ENCODE measurements at places on chromosomes 6 and 20.

DNA sequence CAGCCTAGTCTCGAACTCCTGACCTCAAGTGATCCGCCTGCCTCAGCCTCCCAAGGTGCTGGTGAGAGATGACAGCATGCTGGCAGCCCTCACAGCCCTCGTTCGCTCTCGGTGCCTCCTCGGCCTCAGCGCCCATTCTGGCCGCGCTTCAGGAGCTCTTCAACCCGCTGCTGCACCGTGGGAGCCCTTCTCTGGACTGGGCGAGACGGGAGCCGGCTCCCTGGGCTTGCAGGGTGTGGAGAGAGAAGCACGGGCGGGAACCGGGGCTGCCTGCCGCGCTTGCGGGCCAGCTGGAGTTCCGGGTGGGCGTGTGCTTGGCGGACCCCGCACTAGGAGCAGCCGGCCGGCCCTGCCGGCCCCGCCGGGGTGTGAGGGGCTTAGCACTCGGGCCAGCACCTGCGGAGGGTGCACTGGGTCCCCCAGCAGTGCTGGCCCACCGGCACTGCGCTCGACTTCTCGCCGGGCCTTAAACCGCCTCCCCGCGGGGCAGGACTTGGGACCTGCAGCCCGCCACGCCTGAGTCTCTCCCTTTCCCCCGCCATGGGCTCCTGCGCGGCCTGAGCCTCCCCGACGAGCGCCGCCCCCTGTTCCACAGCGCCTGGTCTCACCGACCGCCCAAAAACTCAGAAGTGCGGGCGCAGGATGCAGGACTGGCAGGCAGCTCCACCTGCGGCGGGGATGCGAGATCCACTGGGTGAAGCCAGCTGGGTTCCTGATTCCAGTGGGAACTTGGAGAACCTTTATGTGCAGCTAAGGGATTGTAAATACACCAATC lies 31.5 kb upstream of the RANBP9 start:
- no peak for DNase-seq

DNA sequence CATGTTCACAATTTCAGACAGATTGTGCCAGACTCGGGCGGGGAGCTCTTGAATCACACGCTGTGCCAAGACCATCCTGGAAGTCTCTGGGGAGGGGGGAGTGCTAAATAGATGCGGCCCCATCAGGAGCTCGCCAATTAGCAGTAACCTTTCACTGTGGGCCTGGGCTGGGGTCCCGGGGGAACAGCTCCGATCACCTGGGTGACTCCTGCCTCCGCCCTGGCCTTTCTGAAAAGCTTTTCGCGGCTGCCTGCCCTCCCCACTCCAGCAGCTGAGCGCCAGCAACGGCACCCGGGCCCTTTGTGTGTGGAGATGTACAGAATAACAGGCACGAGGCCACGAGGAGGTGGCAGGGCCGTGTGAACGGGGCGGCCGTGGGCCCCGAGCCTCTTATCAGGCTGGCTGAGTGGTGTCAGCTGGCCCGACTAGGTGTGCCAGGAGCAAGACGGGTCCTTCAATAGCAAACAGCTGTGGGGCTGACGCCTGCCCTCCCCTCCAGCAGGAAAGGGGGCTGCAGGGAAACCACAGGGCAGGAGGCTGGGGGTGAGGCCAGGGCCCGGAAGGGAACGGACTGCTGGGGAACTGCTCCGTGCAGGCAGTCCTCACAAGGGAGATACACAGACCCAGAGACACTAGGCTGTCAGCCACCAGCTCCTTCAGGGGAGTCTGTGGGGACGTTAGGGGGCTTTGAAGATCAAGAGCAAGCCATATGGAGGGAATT lies 56.8 kb downstream of the NOL4L start:
- DNase-seq: no peak

- no peak for DNase-seq
Measured at GRCh38 chr6:109296971-109297372, 85.3 kb downstream of the CD164 start.

- no peak for DNase-seq
Measured at GRCh38 chr20:6863798-6864201, 96.3 kb downstream of the BMP2 start.

DNA sequence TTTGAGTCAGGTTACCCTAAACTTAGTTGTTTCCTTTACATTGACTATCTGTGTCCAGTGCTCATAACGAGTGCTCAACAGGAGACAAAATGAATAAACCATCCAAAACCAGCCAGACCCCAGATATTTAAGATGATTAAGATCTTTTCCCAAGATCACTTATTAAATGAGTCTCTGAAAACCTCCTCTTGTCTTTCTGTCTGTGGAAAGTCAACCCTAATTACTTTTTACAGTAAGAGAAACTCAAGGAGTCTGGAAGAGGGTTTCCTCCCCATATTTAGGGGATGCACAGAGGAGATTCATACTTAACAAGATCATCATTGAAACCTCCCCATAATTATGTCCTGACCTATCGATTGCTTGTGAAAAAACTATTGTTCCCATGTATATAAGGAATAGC lies 84.0 kb downstream of the CAP2 start:
- no peak for DNase-seq

DNA sequence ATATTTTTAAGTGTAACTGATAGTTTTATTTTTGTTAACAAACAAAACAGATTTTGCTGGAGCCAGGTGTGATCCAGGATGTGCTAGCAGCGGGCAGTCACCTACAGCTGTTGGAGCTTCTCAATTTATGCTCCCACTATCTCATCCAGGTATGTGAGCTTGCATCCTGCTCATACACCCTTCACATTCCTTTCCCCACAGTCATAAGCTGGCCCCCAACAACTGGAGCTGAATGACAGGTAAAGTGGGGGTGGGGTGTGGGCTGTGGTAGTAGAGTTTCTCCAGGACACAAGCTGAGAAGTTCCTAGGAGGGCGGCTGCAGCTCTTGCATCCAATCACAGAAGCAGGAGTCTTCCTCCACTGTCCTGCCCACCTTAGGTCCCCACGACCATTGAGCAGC lies 140.1 kb downstream of the KLHL32 start:
- DNase-seq: no peak

DNA sequence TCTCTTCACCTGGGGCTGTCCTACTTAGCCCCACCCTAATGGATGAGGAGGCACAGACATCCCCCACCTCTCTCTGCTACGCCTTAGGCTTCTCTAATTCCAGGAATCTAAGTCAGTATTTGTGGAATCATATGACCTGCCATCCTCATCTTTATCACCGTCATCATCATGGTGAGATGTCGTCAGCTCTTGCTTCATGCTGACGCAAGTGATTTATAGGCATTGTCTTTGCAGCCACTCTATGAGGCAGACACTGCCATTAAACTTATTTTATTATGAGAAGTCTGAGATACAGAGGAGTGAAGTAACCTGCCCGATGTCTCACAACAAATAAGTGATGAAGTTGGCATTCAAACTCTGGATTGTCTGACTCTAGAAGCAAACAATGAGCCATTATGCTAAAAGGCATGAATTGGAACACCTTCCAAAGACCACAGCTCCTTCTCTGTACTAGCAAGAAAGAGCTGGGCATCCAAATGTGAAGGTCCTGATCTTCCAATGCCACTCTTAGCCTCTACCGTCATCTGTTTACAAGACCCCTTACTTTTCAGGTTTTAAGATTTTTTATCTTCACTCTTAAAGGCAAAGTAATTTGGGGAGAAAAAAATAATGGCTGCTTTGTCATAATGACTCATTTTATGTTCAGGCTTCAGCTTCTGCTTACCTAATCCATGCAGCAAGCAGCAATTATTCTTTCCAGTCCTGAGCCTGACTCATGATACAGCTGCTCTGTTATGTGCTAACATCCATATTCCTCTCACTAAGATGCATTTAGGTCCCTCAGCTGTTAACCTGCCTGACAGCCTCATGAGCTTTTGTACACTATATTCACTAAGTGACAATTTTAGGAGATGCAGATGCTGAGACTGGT lies 113.7 kb upstream of the BCLAF1 start:
- DNase-seq: no peak

DNA sequence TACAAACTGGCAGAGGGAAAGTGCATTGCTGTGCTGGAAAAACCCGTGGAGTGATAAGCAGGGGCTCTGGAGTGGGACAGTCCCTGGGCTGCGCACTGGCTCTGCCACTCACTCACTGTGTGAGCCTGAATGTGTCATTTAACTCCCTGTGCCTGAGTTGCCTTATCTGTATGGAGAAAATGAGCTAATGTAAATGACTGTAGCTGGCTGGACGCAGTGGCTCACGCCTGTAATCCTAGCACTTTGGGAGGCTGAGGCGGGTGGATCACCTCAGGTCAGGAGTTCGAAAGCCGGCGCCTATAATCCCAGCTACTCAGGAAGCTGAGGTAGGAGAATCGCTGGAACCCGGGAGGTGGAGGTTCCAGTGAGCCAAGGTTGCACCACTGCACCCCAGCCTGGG lies 18.4 kb upstream of the RPN2 start:
- no peak for DNase-seq

DNA sequence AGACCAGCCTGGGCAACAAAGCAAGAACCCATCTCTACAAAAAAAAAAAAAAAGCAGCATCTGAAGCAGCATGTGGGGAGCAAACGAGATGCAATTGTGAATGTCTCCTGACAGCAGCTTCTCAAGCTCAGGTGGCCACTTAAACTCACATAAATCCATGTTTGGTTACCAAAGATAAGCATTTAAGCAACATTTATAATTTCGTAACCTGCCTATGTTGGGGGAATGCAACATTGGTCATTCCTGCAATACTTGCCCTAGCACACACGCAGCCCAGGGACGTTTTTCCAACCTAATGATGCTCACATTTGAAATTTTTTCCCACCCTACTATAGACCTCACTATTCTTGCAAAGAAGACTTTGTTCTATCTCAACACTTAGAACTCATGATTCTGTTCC lies 113.3 kb downstream of the ZFP64 start:
- no peak for DNase-seq

GRCh38 chr6:121826156-121826810 lies 390.8 kb downstream of the GJA1 start:
- DNase-seq: no peak

- no peak for DNase-seq
Measured at GRCh38 chr6:88263591-88263990, 97.4 kb upstream of the CNR1 start.

DNA sequence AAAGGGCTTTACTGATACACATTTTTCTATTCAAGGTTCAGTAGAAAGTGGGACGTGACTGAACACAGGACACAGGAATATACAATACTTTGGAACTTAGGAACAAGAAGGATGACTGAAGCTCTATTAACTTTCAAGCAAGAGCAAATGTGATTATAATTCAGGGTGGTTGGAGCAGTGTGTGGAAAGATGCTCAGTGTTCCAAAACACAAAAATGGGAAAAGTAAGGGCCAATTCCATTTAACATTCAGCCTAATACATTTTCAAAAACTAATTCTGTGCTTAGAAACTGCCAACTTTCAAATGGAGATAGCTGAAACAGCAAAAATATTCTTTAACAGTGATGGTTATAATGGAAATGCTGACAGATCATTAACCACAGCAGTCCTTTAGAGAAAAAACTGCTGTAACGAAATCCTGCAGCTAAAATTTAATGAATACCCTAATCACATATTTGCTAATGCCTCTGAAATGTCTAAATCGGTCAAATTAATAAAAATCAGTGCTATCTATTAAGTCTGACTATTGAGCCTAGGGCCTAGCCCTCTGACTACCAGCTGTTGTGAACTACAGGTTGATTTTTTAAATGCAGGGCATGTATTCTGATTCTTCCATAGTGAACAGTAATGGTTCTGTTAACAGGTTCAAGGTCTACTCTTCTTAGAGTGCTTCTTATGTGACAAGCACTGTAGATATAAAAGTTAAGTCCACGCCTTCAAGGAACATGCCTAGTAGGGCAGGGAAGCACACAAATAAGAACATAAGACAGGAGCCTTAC lies 45.9 kb downstream of the RARS2 start:
- DNase-seq: no peak

DNA sequence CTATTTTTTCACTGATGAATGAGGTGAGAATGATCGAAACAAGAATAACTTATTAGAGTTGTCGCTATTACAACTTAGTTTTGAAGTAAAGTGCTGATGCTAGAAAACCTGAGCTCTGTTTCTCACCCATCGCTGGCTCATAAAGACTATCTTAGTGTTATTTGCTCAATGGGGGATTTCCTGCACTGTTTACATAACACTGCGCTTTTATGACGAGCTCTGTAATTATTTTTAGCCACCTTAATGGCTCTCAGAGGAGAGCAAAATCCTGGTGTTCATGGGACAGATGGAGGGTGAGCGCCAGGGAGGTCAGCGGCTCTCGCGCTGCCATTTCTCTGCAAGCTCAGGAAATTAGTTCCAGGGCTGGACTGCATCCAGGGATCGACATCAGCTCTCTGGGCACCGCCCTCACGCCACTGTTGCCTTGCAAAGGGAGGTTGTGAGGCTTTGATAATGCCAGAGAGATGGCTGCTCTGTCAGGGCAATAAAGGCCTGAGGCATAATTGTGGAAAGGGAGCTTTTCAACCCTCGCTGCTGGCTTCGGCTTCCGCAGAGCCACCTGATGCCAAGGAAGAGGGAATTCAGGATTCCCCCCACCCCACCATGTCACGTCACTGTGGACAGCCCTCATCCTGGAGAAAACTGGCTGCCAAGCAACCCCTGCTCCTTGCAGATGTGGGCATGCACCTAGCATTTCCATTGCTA lies 72.0 kb downstream of the DACT2 start:
- DNase-seq: no peak

DNA sequence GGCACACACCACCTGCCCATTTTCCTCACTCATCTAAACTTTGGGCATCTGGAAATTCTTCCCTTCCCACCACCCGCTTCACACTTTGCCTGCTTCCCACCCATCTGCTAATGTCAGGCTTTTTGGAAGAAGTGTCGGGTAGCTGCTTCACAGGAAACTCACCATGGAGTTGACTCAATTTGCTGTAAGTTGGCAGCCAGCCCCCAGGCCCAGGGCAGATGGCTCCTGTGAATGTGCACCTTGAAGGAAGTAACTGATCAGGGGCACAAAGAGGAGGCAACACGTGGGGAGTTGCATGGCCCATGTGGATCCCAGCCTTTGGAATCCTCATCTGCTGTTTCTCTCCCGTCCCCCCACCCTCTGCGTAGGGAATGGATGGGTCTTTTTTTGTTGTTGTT lies 87.3 kb downstream of the PPP1R14C start:
- no peak for DNase-seq

DNA sequence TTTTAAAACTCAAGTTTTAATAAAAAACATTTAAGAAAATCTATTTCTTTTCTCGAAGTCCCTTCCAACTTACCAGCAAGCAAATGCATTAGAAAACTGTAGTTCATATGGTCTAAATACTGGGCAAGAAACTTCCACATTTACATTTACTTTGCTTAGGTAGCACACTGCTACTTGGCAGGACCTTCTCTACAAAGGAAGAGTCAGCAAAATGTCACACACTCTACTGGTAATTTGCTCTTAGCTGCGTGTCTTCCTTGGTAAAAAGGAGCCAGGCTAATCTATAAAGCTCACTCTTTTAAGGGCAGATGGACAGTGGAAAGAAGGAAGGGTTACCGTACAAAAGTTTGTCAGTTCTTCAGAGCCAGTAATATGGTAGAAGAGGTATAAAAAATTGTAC lies 45.7 kb downstream of the MAP3K7 start:
- no peak for DNase-seq

GRCh38 chr6:162651505-162651904 lies 76.1 kb downstream of the PRKN start:
- no peak for DNase-seq

DNA sequence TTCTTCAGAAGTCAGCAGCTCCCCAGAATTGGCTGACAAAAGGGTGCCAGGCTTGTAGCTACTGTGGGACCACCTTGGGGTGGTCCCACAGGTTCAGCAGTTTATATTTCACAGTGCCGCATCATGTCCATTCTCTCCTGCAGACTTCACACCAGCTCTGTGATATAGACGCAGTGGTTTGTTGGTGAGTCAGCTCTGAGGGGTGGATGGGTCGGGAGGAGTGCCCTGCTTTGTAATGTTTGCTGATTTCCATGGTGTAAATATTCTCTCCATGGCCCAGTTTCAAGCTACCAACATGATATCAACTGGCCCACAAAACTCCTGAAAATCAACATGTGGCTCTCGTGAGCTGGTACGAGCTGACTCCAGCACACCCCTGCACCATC lies 78.2 kb downstream of the CDH22 start:
- DNase-seq: no peak
